A549 treated with Mapracorat at 1 μM for 4 hours (cell line): ENCODE measurements at places on chromosomes 5 and 9. TPM values are rescaled to one million over a fixed set of nuclear protein-coding genes. Genes with fewer than 3 reads are reported as not detected.

Gene ANKRD31
- 0.02 to 0.07 TPM (median 0.05 TPM) in 4 of 5 replicates, not detected in the other for total RNA-seq

Gene UBE2QL1
- total RNA-seq, result 0.72 to 1.2 TPM (median 0.87 TPM) in 5 replicates

Gene SPDL1
- total RNA-seq, result 55.8 to 73.7 TPM (median 60.7 TPM) in 5 replicates

Gene IL3
- total RNA-seq, result not detected in 5 replicates

Gene SLC34A1
- not detected in 5 replicates for total RNA-seq

Gene CDC37L1
- 12.0 to 14.5 TPM (median 13.8 TPM) in 5 replicates for total RNA-seq
